ENCODE measurements at places on chromosomes 5 and 9.

DNA sequence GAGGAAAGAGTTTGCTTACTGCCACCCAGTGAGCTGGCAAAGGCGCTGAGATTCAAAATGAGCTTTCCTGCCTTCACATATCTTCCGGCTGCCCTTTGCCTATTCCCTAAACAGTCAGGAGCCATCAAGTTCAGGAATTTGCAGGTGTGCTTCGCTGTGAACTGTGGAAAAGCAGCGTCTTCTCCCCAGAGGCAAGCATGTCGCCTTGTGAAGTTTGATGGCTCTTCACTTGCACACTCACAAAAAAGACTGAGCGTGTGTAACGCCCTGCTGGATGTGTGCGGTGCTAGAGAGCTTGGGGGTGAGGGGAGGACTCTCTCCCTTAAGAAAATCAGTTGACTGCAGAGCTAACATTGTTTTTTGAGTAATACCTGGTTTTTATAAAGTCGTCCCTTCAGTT lies 288.7 kb downstream of the DOCK8 start:
- no peaks in the 10 kb centered on the region for H3K36me3 ChIP-seq
- no peaks in the 10 kb centered on the region for H3K4me1 ChIP-seq
- H3K27me3 ChIP-seq = no peaks in the 10 kb centered on the region

GRCh38 chr5:53027913-53028312 lies 38.8 kb downstream of the ITGA2 start:
- H3K4me3 ChIP-seq = no peak overlapping the region
- no peak for DNase-seq
- H3K27ac ChIP-seq = no peak overlapping the region
- no peaks in the 10 kb centered on the region for H3K36me3 ChIP-seq
- peaks cover 9% of the 10 kb centered on the region for H3K4me1 ChIP-seq

DNA sequence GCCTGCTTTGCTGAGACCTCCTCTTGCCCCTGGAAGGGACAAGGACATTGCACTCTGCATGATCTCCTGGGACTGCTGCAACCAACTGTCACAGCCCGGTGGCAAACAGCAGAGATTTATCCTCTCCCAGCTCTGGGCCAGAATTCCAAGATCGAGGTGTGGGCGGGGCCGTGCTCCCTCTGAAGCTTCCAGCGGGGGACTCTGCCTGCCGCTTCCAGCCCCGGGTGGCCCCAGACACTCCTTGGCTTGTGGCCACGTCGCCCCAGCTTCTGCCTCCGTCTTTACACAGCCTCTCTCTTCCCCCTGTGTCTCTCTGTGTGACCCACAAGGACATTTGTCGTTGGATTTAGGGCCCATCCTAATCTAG lies 67.1 kb downstream of the COL5A1 start:
- peak; percentile 13 for DNase-seq
- H3K4me3 ChIP-seq = no peak overlapping the region
- no peaks in the 10 kb centered on the region for H3K36me3 ChIP-seq
- peak overlapping the region; percentile 76 for H3K27ac ChIP-seq

GRCh38 chr5:150021491-150022157 lies 21.1 kb downstream of the HMGXB3 start:
- H3K36me3 ChIP-seq = peaks cover 90% of the 10 kb centered on the region
- peak; percentile 68 for DNase-seq
- no peaks in the 10 kb centered on the region for H3K27me3 ChIP-seq
- peak overlapping the region; percentile 19 for H3K4me3 ChIP-seq

DNA sequence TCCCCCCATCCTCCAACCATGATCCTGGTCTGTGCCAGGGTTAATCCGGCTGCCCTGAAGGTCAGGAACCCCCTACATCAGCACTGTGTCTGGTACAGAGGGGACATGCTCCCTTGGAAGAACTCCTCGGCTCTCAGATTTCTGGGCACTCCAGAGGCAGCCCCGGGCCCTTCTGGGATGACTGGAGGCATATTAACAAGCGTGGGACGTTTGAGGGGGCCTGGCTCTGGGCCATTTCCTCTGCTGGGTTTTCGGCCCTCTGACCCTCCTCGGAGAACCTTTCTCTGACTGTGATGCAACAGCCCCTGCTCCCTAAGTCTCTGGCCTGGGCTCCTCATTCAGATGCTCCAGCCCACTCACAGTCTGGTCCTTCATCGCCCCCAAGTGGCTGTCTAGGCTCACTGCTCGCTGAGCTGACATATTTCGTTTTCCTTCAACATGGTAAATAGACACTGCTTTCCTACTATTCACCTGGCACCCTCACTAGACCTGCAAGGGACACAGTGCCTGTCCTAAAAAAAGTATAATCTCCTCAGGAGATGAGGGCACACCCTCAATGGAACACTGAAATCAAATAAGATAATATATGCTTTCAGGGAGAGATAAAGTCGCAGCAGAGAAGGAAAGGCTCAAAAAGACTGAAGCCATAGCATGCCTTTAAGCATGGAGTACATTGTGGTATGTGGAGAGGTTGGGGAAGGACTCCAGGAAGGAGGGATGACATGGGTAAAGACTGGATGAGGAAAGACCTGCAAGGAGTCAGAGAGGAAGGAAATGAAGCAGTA lies 404.7 kb upstream of the TRPC7 start:
- H3K36me3 ChIP-seq = no peaks in the 10 kb centered on the region
- H3K27ac ChIP-seq = no peak overlapping the region
- no peaks in the 10 kb centered on the region for H3K4me1 ChIP-seq
- H3K27me3 ChIP-seq = no peaks in the 10 kb centered on the region

- no peak overlapping the region for H3K4me3 ChIP-seq
- DNase-seq = no peak
These were observed 8.9 kb downstream of the SMAD5 start for GRCh38 chr5:136141561-136141960.

DNA sequence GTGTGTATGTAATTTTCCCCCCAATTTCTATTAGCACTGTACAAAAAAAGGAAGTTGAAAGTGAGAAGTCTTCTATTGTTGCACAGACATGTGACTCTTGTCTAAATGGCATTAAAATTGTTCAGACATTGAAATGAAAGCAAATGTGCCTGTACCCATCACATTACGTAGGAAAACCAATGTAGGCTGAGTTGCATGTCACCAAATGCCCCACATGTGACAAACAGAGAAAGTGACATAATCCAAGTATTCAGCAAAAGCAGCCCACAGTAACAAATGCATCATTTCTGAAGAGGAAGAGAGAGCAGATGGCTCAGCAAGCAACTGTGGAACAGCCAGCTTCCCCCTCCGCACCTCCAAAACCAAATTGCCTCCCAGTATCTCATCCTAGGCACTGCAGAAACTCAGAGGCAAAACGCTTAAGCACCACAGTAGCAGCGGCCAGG lies 161.5 kb upstream of the NR4A3 start:
- no peaks in the 10 kb centered on the region for H3K4me1 ChIP-seq
- no peaks in the 10 kb centered on the region for H3K27me3 ChIP-seq
- no peak overlapping the region for H3K27ac ChIP-seq
- no peaks in the 10 kb centered on the region for H3K36me3 ChIP-seq
- H3K4me3 ChIP-seq = no peak overlapping the region

DNA sequence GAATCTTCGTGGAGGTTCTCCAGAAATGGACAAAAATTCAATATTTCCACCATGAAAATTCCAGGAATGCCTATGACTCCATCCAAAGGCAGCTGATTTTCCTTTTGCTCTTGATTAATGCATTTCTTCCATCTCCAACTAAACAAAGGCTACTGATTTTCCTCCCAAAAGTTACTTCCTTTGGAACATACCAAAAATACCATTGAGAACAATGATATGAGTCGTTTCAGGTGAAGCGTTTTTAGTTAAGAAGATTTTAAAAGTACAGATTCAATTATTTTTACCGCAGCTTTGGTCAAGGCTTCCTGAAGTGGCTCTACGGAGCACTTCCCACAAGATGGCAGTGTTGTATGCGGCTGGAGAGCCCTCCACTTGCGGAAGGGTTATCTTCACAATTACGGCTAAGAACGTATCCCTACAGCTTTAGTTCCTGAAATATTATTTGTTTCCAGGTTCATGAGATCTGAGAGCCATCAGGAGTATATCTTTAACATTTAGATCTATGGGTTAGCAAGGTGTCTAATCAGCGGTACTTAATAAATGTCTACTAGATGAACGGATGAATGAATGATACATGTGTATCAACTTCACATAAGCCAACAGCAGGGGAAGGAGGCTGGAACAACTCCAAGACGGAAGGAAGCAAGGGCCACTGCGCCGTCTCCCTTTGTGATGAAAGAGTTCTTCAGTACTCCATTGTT lies 35.9 kb upstream of the ARSB start:
- H3K4me3 ChIP-seq = no peak overlapping the region
- H3K36me3 ChIP-seq = no peaks in the 10 kb centered on the region
- H3K4me1 ChIP-seq = peaks cover 4% of the 10 kb centered on the region

DNA sequence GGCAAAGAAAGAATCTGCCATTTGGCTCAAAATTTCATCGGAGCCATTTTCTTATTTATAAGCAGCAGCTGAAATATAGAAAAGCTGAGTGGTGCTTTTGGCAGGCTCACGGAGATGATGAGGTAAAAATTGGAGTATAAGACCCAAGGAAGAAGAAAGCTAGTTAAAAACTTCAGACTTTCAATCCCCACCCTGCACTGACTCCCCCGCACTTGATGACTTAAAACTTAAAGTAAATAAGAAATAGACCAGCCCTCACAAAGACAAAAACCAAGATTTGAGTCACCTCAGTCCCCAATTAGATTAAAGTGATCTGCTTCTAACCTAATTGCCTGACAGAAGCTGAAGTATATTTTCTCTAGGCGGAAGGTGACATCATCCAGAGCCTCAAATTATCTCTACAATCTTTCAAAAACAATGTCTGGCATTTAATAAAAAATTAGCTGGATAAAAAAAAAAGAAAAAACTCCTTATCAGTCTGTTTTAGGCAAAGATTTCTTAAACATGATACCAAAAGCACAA lies 124.0 kb upstream of the PJA2 start:
- H3K4me1 ChIP-seq = no peaks in the 10 kb centered on the region
- H3K27me3 ChIP-seq = no peaks in the 10 kb centered on the region
- no peak for DNase-seq
- H3K36me3 ChIP-seq = no peaks in the 10 kb centered on the region

DNA sequence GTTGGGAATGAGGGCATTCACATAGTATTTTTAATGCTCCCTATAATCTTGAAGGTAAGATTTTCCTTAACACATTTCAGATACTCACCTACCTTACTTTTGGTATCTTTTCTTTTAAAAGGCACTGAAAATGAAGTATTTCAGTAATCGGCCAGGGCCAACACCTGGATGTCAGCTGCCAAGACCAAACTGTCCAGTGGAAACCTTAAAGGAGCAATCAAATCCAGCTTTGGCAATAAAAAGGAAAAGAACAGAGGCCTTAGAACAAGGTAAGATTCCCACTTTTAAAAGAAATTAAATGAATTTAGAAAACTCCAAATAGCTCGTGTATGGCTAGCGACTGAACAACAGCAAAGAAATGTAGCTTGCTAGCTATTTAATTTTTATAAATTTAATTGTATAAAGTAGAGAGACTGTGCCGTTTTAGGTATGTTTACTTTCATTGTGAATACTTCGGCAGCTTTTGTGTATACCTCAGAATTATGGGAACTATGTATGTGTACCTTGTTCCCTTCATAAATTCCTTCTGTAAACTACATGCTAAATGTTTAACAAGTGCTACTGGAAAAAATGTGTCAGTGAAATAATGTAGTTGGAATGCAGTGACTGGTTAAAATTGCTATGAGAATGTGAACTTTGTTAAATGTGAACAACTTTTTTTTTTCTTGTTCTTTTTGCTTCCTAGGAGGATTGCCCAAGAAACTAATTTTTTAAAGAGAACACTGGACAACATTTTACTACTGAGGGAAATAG lies 41.9 kb downstream of the CDK7 start:
- no peak overlapping the region for H3K4me3 ChIP-seq
- peaks cover 13% of the 10 kb centered on the region for H3K36me3 ChIP-seq
- H3K27me3 ChIP-seq = no peaks in the 10 kb centered on the region
- H3K27ac ChIP-seq = no peak overlapping the region

DNA sequence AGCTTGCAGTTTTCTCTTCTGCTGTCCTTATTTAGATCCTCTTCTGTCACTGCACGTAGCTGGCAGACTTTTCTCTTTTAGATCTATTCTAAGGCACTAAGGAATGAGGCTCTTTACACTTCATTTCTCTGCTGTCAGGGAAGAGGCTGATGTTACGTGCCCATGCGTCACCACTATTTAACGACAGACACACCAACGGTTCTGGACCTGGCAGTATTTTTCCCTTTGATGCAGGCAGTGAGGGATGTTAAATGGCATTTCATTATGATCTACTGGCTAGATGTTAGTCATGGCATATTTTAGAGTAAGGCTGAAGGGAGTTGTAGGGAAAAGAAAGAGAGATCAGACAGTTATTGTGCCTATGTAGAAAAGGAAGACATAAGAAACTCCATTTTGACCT lies 8.2 kb upstream of the CRHBP start:
- no peaks in the 10 kb centered on the region for H3K27me3 ChIP-seq
- peaks cover 7% of the 10 kb centered on the region for H3K4me1 ChIP-seq
- no peak overlapping the region for H3K4me3 ChIP-seq
- no peaks in the 10 kb centered on the region for H3K36me3 ChIP-seq
- no peak for DNase-seq
- H3K27ac ChIP-seq = no peak overlapping the region
